Epithelial cell of alveolus of lung (primary cell): ENCODE measurements at places on chromosomes 3 and 15. TPM values are rescaled to one million over a fixed set of nuclear protein-coding genes. Genes with fewer than 3 reads are reported as not detected.

Gene FAM81A
- 0.08 and 0.65 TPM in 2 replicates for total RNA-seq

Gene UBXN7
- total RNA-seq, result 8.3 and 29.9 TPM in 2 replicates

Gene FEZF2
- total RNA-seq, result not detected in 2 replicates

Gene HDC
- total RNA-seq, result not detected in 2 replicates

Gene ARMC8
- 26.2 and 39.8 TPM in 2 replicates for total RNA-seq

Gene SRP14
- 239 and 417 TPM in 2 replicates for total RNA-seq

Gene P2RY12
- not detected in 2 replicates for total RNA-seq

Gene GP9
- not detected in 2 replicates for total RNA-seq

Gene SPPL2A
- total RNA-seq, result 76.9 and 100 TPM in 2 replicates

Gene CSPG5
- total RNA-seq, result 0.08 and 0.26 TPM in 2 replicates

Gene MYEF2
- 2.6 and 4.1 TPM in 2 replicates for total RNA-seq

Gene SLITRK3
- total RNA-seq, result not detected in 2 replicates

Gene TKT
- total RNA-seq, result 576 TPM in 2 replicates

Gene SPINK8
- total RNA-seq, result not detected in 2 replicates

Gene SLC12A8
- 12.1 and 14.7 TPM in 2 replicates for total RNA-seq
